ENCODE measurements at places on chromosomes 4 and X.
A peak's percentile ranks its signal among the peaks of the same experiment; 100 is the strongest.

GRCh38 chrX:29617276-29617675 lies 598.1 kb upstream of the MAGEB2 start:
- no peak for DNase-seq

GRCh38 chrX:13828392-13828791 lies 11.5 kb upstream of the GPM6B start:
- DNase-seq = no peak

- DNase-seq = no peak
Observed at GRCh38 chr4:133102043-133102442, 47.1 kb upstream of the PCDH10 start.

GRCh38 chr4:121143131-121143530 lies 21.0 kb downstream of the TNIP3 start:
- no peak for DNase-seq

DNA sequence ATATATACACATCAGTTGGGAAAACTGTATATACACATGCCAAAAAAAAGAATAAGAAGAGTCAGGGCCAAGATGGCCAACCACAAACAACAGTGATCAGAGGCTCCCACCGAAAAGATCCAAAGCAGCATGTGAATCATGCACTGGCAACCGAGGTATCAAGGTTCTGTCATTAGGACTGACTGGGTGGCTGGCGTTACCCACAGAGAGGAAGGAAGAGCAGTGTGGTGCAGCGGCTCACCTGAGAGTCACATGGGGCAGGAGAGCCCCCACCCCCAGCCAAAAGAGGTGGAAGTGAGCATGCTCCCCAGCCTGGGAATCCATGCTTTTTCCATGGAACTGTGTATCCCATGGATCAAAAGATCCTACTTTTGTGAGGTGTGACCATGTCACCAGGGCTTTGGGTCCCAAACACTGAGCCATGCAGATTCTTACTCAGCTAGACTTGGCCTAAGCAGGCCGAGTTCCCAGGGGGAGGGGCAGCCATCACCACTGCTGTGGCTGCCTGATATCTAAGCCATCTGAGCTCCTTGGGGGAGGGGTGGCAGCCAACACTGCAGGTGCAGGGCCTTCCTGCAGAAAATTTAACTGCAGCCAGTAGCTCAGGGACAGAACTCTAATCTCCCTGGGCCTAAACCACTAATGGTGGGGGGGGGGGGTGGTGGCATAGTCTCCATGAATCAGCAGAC lies 52.8 kb downstream of the P2RY10 start:
- DNase-seq = no peak

GRCh38 chr4:112982680-112983079 lies 66.8 kb upstream of the ANK2 start:
- DNase-seq = no peak

DNA sequence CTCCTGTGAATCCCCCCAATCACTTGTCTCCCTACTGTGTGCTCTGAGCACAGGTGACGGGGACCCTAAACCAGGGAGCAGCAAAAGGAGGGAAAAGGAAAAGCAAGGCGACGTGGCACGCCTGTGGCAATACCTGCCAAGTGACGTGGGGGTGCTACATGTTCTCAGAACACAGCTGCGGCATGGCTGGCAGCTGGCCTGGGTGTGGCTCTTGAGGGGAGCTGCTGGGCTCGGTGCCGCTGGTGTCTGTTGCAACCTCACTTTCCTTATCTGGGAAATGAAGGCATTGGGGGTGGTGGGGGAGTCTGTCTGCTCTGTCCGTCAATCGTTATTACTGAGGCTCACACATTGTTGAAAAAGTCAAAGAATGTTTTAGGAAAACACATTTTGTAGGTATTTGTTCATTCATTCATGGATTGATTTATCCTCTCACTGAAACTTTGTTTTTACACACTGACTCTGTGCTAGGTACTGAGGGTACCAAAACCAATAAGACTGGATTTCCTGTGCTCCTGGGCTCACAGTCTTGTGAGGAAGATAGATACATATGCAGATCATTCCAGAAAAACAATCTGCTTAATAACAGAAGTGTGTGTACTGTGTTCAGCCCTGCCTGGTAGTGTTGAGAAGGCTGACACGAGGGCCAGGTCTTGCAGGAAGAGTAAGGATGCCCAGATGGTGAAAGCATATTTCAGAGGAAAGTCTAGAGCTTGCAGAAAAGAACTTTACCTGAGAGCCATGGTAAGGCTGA lies 217.6 kb downstream of the PTTG2 start:
- peak; percentile 77 for DNase-seq

DNA sequence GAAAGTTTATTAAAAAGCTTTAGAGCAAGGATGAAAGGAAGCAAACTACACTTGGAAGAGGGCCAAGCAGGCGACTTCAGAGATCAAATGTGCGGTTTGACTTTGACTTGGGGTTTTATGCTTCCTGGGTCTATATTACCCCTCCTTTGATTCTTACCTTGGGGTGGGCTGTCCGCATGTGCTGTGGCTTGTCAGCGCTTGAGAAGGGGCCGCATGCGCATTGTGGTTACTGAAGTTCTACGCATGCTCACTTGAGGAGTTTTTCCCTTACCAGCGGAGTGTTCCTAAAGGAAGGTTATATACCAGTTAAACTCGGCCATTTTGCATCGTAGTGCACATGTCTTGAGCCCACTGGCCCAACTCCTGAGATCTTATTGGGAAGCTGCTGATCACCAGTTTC lies 9.9 kb downstream of the ZNF157 start:
- no peak for DNase-seq

DNA sequence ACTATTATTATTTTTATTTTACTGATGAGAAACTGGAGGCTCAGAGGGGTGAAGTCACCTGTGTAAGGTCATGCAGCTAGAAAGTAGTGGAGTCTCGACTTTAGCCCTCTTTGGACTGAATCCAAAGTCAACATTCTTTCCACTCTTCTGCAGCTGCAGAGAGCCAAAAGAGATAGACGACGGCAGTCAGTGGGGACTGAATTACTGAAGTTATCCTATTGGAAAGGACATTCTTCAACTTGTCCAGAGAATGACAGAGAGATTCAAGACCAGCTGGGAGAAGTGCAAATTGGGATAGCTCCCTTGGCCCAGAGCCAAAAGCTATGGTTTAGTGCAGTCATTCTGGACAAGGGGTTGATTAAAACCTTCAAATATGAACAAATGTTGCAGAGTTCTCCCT lies 42.5 kb downstream of the VGLL1 start:
- no peak for DNase-seq

GRCh38 chrX:41265615-41266014 lies 68.3 kb upstream of the DDX3X start:
- DNase-seq = no peak

DNA sequence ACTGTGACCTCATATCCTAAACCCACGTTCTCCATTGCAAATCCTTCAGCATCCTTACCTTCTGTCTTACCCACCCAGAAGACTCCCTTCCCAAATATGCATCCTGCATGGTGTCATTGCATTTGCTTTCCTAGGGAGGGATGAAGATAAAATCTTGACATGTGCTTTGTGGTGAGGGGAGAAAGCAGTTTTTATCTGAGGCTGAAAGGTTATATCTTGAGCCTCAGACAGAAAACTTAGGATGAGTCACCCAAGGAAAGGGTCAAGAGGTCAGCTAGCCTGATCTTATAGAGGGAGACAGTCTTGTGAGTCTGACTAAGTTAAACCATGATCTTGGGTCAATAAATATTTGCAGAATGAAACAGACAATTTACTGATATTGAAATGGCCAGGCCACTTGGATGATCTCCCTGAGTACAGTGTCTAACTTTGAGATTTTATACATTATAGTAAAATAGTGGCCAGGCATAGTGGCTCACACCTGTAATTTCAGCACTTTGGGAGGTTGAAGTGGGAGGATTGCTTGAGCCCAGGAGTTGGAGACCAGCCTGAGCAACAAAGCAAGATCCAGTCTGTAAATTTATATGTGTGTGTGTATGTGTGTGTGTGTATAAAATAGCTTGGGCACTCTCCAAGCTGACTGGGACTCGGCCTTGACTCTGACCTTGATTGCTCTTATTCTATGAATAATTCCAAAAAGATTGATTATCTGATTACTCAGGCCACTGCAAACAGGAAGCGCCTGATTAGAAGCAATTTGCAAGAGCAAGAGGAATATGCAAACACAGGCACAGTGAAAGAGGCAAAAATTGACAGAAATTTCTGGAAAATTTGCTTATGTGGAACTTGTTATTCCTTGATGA lies 15.4 kb upstream of the FAM9C start:
- no peak for DNase-seq

DNA sequence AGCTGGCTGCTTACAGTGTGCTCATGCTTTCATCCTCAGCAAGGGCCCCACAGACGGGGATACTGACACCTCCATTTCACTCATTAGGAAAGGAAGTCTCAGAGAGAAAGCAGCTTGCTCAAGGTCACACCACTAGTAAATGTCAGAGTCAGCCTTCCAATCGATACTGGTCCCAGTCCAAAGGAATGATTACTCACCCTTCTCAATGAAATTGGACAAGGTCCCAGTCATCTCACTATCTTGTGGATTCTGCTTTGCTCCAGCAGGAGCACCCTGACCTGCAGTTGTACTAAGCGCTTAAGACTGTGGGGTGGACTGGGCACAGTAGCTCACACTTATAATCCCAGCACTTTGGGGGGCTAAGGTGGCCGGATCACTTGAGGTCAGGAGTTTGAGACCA lies 132.2 kb upstream of the SLC34A2 start:
- no peak for DNase-seq

DNA sequence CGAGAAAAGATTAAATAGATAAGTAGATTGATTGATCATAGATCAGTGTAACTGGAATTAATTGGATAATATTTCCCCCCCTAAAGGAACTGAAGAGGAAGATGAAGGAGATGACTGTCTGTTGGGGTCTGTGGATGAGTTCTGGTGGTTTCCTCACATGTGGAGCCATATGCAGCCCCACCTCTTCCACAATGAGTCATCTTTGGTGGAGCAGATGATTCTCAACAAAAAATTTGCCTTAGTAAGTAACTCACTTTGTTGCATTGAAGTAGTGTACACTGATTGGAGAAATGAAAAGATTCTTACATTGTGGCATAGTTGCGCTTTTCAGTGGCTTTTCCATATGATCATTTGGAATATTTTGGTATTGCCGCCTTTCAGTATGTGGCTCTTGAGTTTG lies 80.4 kb downstream of the NDST3 start:
- no peak for DNase-seq

DNA sequence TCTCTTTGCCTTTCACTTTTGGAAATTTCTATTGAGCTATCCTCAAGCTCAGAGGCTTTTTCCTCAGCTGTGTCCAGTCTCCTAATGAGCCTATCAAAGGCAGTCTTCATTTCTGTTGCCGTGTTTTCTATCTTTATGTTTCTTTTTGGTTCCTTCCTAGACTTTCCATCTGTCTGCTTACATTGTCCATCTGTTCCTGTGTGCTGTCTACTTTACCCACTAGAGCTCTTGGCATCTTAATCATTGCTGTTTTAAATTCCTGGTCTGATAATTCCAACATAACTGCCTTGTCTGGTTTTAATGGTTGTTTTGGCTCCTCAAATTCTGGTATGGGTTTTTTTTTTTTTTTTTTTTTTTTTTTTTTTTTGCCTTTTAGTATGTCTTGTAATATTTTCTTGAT lies 9.3 kb upstream of the PDE6B start:
- no peak for DNase-seq

DNA sequence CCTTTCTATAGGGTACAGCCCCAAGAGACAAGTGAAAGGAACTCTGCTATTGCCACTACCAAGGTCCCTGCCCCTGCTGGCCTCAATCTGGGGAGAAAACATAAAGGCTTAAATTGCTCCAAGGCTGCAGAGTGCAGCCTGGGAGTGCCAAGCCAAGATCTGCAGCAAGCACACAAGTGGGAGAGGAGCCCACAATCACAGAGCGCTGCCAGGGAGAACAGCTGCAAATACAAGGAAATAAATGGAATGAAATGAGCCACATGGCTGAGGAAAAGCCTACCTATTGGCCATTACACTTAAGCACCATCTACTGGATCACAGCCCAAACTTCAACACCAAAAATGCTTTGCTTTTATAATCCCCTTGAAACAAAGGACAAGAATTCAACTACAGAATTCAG lies 582.4 kb downstream of the FAM133A start:
- no peak for DNase-seq

- no peak for DNase-seq
Observed at GRCh38 chr4:15469402-15470127, at the start of gene CC2D2A. CC2D2A (plus strand) TSS chr4:15469882; CDS start chr4:15475933, 6,051 bp downstream.

DNA sequence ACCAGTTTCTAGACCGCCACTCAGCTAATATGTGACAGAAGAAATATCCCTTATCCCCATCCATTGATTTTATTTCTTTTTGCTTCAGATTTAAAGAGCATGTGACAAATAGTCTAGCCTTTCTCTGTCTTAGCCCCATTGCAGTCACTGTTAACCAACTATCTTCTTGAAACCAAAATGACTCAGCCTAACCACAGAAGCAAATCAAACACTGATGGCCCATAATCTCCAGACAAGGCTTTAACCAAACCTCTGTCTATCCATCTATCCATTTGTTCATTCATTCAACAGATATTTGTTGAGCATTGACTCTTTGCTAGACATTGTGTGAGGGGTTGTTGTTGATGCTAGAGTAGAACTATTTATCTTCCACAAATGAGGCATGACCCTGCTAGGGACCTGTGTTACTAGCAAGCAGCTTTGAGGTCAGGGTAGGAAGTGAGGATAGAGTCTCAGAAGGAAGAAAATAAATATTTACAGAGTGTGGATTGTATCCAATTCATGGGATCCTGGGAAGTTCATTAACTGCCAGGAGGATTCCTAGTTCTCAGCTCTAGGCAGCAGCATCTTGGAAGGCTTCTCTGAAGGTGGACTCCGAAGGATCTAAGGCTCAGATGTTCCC lies 22.5 kb downstream of the HNRNPH2 start:
- no peak for DNase-seq

- DNase-seq = no peak
Observed at GRCh38 chr4:14110407-14110806, 482.9 kb upstream of the BOD1L1 start.

DNA sequence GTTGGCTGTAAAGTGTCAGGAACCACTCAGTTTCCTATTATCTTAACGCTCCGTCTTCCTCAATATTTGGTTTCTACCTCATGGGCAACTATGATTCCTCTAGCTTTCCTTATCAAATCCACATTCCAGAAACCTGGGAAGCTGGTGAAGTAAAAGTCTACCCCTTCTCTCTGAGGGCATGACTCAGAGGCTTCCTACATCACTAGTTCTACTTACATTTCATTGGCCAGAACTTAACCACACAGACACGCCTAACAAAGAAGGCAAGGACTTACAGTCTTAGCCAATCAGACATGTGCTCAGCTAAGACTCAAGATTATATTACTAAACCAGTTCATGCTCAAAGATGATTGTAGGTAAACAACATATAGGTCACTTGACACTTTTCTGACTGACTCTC lies 30.4 kb downstream of the COX7B2 start:
- DNase-seq = no peak

- no peak for DNase-seq
Observed at GRCh38 chr4:186852964-186853391, 129.3 kb upstream of the FAT1 start.

DNA sequence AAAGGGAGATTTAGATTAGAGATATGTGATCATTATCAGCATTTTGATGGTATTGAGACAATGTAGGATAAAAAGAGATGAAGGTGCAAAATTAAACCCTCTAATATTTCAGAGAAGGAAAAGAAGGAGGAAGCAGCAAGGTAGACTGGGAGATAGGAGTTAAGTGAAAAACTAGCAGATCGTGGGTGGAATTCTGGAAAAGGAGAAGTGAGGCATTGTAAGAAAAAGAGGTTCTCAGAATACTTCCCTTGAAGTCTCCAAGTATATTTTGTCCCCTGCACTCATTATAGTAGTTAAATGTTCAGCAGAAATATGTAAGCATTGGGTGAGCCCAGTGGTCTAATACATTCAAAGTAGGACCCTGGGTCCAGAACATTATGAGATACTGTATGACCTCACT lies 30.3 kb downstream of the COPS4 start:
- no peak for DNase-seq

GRCh38 chr4:164716901-164717300 lies 37.0 kb upstream of the SMIM31 start:
- DNase-seq = no peak

GRCh38 chr4:48899950-48900349 lies 6.6 kb downstream of the OCIAD2 start:
- no peak for DNase-seq
